Naive thymus-derived CD8-positive, alpha-beta T cell (primary cell): ENCODE measurements at places on chromosomes 7 and 10.

DNA sequence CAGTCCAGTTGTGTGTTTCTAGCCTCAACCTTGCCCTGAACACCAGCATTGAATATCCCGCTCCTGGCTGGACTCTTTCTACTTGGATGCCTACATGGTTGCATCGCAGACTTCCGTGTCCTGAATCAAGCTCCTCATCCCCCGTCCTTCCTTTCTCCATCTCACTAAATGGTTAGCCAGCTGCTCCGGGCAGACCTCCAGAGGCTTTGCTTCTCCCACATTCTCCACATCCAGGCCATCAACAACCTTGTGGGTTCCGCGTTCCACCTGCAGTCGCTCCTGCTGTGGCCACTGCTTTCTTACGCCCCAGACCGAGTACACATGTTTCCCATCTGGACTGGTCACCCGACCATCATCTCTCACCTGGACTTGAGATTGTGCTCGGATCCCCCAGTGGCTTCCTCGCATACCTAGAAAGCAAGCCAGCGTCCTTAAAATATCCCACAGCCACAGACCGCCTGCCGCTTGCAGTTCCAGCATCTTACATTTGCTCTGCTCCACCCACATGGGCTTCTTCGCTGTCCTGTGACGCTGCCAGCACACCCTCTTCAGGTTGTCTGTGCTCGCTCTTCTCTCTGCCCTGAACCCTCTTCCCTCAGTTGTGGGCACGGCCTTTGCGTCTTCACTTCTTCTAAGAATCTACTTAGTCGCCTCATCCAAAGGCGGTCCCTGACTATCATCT, 25.9 kb downstream of the CELF2 start:
- H3K4me1 ChIP-seq: peaks cover 4% of the 10 kb centered on the region
- no peak for DNase-seq
- H3K27me3 ChIP-seq: peaks cover 16% of the 10 kb centered on the region
- peak overlapping the region; percentile 18 for H3K27ac ChIP-seq
- no peaks in the 10 kb centered on the region for H3K36me3 ChIP-seq

DNA sequence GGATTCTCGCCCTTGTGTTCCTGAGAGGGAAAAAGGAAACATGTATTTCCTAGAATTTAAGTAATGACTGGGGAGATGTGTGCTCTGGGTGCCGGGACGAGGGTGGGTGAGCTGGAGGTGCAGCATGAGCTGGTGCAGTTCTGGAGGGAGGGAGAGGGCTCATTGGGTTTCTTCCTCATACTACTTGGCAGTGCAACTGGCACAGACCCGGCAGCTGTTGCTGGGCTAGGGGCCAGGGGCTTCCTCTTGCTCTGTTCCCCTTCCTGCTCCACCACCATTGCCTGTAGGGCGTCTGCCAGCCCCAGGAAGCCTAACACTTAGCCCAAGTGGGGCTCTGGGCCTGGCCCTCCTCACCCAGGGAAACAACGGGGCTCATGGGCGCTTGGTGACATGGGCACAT, 5.9 kb downstream of the RET start:
- H3K36me3 ChIP-seq: no peaks in the 10 kb centered on the region
- peaks cover 13% of the 10 kb centered on the region for H3K27me3 ChIP-seq
- H3K4me1 ChIP-seq: peaks cover 4% of the 10 kb centered on the region
- H3K4me3 ChIP-seq: no peak overlapping the region
- H3K27ac ChIP-seq: no peak overlapping the region

DNA sequence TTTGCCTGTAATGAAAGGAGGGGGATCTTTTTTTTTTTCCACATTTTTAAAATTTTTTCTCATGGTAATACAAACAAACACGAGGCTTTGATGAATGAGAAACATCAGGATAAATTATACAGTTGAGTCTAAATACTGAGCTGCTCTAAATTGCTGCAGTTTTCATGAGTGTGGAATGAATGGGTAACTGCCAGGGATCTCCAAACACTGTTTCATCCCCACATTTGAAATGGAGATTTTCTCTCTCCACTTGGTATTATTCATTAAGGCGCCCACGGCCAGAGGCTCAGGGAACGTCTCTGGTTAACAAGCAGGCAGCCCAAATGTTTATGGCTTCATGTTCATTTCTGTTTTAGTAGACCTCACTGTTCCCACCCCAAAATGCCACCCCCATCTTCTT, 717.1 kb downstream of the GRID1 start:
- no peaks in the 10 kb centered on the region for H3K27me3 ChIP-seq
- no peaks in the 10 kb centered on the region for H3K4me1 ChIP-seq
- H3K27ac ChIP-seq: no peak overlapping the region
- H3K4me3 ChIP-seq: no peak overlapping the region

- peak overlapping the region; percentile 1 for H3K4me3 ChIP-seq
- no peak for DNase-seq
- peaks cover 16% of the 10 kb centered on the region for H3K27me3 ChIP-seq
- peaks cover 4% of the 10 kb centered on the region for H3K4me1 ChIP-seq
Measured at GRCh38 chr7:134892963-134893362, 93.3 kb upstream of the AGBL3 start.

GRCh38 chr10:59465088-59465487, 102.7 kb upstream of the FAM13C start:
- H3K27me3 ChIP-seq: no peaks in the 10 kb centered on the region
- DNase-seq: no peak
- no peak overlapping the region for H3K27ac ChIP-seq
- no peak overlapping the region for H3K4me3 ChIP-seq
- H3K36me3 ChIP-seq: no peaks in the 10 kb centered on the region
- H3K4me1 ChIP-seq: no peaks in the 10 kb centered on the region

DNA sequence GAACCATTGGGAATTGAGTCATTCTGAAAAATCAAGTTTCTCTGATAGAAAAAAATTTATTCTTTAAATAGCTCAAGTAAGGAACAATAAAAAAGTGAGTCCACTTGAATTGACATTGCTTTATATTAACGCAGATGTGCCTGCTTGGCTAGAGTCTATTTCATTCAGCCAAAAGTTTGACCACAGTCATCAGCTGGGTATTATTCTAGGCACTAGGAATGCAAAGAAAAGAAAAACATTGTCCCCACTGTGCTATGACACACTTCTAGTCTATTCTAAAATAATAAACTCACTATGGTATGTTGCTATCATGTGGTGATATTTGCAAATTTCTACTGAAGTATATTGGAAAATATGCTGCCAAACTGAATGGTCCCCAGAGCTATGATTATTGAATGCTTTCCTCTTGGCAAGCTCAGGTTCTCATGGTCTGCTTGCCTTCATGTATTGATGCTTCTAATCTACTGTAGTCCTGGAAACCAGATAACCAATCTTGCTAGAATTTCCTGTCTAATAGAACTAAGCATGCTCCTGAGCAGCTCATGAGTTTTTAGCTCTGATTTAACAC, 8.3 kb downstream of the SFRP4 start:
- H3K4me3 ChIP-seq: no peak overlapping the region
- no peak overlapping the region for H3K27ac ChIP-seq
- no peaks in the 10 kb centered on the region for H3K36me3 ChIP-seq
- no peaks in the 10 kb centered on the region for H3K4me1 ChIP-seq
- DNase-seq: no peak

- no peak for DNase-seq
- H3K27me3 ChIP-seq: peaks cover 27% of the 10 kb centered on the region
- H3K4me1 ChIP-seq: peaks cover 10% of the 10 kb centered on the region
- H3K27ac ChIP-seq: no peak overlapping the region
Measured at GRCh38 chr7:64873155-64873500, 29.9 kb upstream of the ZNF273 start.

DNA sequence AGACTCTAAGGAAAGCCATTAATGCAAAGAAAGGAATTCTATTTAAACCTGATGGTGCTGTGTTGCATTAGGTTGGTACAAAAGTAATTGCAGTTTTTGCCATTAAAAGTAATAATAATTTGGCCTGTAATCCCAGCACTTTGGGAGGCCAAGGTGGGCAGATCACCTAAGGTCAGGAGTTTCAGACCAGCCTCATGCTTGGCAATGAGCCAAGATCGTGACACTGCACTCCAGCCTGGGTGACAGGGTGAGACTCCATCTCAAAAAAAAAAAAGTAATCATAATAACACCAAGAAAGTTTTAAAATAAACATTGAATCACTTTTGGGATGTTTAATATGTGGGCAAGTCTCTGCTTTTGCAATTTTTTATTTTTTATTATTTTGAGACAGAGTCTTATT, 107.3 kb upstream of the FRMD4A start:
- no peak overlapping the region for H3K4me3 ChIP-seq
- no peaks in the 10 kb centered on the region for H3K4me1 ChIP-seq
- peaks cover 53% of the 10 kb centered on the region for H3K27me3 ChIP-seq

- no peak for DNase-seq
- no peak overlapping the region for H3K27ac ChIP-seq
- peaks cover 9% of the 10 kb centered on the region for H3K27me3 ChIP-seq
- H3K36me3 ChIP-seq: no peaks in the 10 kb centered on the region
Measured at GRCh38 chr7:144133307-144133706, 10.3 kb downstream of the OR2A14 start.

GRCh38 chr10:117550599-117551329, 8.2 kb downstream of the EMX2 start:
- no peak for DNase-seq
- no peak overlapping the region for H3K4me3 ChIP-seq
- no peak overlapping the region for H3K27ac ChIP-seq
- peaks cover 89% of the 10 kb centered on the region for H3K27me3 ChIP-seq
- H3K4me1 ChIP-seq: peaks cover 36% of the 10 kb centered on the region
- H3K36me3 ChIP-seq: no peaks in the 10 kb centered on the region

- no peaks in the 10 kb centered on the region for H3K4me1 ChIP-seq
- no peaks in the 10 kb centered on the region for H3K36me3 ChIP-seq
- peaks cover 20% of the 10 kb centered on the region for H3K27me3 ChIP-seq
- H3K27ac ChIP-seq: no peak overlapping the region
Measured at GRCh38 chr10:122154031-122154544, 117.0 kb upstream of the BTBD16 start.

- no peaks in the 10 kb centered on the region for H3K36me3 ChIP-seq
- no peaks in the 10 kb centered on the region for H3K4me1 ChIP-seq
- H3K27me3 ChIP-seq: no peaks in the 10 kb centered on the region
- no peak for DNase-seq
- H3K27ac ChIP-seq: no peak overlapping the region
Measured at GRCh38 chr7:40299097-40299496, 164.3 kb downstream of the SUGCT start.

GRCh38 chr7:128132426-128133069, 101.3 kb upstream of the LRRC4 start:
- peaks cover 23% of the 10 kb centered on the region for H3K27me3 ChIP-seq
- no peak overlapping the region for H3K27ac ChIP-seq
- H3K4me3 ChIP-seq: no peak overlapping the region
- peaks cover 10% of the 10 kb centered on the region for H3K4me1 ChIP-seq
- no peaks in the 10 kb centered on the region for H3K36me3 ChIP-seq
- no peak for DNase-seq
